Natural killer cell (primary cell): ENCODE measurements at places on chromosomes 2 and 18.

- no peak for DNase-seq
Measured at GRCh38 chr18:55732227-55733106, 144.5 kb upstream of the TCF4 start.

GRCh38 chr2:111679202-111679601, 204.8 kb downstream of the ANAPC1 start:
- DNase-seq = no peak

GRCh38 chr2:20440001-20440560, 6.8 kb upstream of the RHOB start:
- DNase-seq = no peak

GRCh38 chr18:64785686-64786085, 636.8 kb upstream of the LINC00305 start:
- DNase-seq = no peak

DNA sequence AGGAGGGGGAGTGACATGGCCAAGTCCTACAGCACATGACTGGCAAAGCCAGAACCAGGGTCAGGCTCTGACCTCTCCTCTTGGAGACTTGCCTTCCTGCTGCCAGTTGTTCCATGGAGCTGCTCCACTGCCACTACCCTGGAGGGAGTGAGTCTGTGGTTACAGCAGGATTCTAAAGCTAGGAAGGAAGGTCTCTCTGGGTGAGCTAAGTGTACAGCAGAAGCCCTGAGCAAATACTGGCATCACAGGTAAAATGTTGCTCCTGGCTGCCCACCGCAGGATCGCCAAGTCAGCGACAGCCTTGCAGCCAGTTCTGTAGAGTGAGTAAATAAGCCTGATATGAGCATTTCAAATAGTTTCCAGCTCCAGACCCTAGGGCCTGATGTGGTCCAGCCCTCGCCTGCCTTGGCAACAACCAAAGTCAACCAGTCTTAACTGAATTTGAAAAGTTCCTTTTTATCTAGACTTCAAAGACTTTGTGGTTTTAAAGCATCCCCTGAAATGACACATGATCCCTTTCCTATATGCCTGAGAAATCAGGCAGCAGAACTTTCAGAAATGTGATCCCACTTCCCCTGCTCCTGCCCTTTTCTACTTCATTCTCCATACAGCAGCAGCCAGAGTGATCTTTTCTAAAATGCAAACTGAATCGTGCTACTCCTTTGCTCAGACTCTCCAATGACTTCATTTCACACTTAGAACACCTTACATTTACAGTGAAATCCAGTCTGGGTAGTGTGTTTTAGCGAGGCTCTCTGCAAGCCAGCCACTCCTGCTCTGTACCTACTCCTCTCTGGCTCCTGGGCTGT, 114.3 kb downstream of the MGAT5 start:
- peak; percentile 11 for DNase-seq
